ENCODE measurements at places on chromosomes 1 and 21. TPM values are rescaled to one million over a fixed set of nuclear protein-coding genes. Genes with fewer than 3 reads are reported as not detected.
A peak's percentile ranks its signal among the peaks of the same experiment; 100 is the strongest.

DNA sequence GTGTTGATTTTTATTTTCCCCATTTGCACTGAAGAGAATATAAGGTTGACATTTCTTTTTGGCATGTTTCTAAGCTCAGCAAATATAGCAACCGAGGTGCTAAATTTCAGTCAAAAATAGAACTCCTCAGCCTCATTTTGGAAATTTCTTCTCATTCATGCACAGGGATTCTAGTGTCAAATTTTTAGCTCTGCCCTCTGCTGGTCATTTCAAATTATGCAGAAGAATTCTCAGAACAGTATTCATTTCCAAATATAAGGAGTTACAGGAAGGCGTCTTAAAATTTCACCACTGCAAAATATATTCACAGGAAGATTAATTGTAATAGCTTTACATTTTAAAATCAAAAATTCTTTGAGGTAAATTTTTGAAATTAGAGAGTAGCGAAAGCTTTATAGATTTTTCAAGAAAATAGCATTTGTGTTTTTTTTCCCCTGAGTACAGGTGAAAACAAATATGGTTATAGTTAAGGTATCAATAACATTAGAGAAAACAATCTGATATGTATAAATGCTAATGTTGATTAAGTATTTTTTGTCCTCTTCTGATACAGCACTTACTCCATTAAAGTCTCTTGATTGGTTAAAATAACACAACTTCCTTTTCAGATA is 57.9 kb downstream of the FMN2 start:
- DNase-seq: peak; percentile 12

GRCh38 chr1:211384524-211384923 is 57.9 kb downstream of the TRAF5 start:
- DNase-seq: no peak

DNA sequence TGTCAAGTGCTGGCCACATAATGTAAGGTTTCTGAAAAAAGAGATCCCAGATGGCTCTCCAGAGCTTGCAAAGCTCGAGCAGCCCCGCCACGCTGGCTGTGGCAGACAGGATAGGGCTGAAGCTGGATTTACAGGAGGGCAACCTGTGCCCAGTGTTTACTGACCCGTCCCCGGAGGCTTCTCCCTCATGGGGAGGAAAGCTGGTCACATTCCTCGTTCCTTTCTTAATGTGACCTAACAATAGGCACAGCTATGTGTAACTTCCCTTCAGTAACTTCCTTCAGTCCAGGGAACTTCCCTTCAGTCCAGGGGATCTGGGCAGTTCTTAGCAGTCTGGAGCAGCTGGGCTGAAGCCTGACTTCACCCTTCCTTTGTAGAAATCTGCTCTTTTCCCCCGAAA is 7.7 kb downstream of the SLFNL1 start:
- DNase-seq: no peak

- no peak for DNase-seq
Measured at GRCh38 chr1:75583282-75583681, 27.6 kb downstream of the SLC44A5 start.

DNA sequence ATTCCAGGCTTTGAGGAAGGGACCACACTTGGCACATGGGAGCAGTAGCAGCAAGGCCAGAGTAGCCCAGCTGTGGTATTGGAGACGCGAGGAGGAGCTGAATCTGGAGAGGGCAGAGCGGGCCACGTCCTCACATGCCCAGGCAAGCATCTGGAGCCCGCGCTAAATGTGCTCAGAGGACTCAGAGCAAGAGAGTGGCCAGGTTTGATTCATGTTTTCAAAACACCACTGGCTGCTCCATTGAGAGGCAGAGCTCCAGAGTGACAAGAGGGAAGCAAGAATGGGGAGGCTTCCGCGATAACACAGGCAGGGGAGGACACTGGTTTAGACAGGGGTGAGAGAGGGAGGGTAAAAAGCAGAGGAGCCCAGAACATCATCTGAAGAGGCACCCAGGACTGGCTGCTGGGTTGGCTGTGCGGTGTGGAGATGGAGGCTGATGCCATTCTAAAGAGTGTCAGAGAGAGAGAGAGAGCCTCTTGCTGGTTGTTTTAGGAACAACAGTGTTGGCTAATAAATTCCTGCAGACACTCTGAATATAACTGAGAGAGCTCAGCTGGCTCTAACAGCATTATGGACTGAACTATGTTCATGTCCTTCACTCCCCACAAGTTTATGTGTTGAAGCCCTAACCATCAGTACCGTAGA is 32.3 kb downstream of the RCAN1 start:
- peak; percentile 89 for DNase-seq

DNA sequence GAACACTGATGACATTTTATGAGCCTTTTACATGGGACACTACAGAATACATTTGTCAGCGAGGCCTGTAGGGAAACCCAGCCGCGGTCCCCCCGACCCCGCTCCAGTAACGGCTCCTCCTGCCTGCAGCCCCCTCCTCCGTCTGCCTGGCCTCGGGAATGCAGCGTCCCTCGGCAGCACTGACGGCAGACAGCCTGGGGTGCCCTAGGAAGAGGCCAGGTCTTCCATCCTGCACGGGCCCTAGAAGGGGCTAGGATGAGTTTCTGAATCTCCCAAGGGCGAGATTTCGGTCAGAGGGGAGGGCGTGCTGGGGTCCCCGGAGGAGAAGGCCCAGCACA is 8.4 kb downstream of the SAMD11 start:
- DNase-seq: no peak

The FRRS1 gene
- 1.4 TPM for polyA plus RNA-seq

The G0S2 gene
- polyA plus RNA-seq: 22.5 TPM
